Non-pigmented ciliary epithelial cell (primary cell): ENCODE measurements at places on chromosomes 2 and 18.

DNA sequence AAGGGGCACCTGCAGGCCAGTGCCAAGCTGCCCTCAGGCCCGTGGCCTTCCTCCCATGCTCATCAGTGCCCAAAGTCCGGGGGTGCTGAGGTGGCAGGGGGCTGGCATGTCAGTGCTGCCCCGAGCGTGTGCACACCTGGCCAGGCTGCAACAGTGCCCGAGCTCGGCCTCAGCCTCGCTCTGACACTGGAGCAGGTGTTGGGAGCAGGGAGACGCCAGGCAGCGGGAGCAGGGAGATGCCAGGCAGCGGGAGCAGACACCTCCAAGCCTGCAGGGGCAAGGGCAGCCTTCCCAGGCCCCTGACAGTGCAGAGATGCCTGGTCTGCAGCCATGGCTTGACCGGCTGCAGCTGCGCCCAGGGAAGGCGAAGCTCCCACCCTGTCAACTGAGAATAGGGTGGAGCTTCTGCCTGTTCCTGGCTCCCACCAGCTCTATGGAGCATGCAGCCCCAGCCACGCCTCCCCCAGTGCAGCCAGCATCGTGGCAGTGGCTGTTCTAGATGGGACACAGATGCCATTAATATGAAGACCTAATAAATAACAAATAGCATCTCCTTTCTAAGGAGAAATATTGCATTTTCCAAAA is 82.4 kb downstream of the DTNB start:
- no peak for DNase-seq

- DNase-seq = no peak
Observed at GRCh38 chr18:80132180-80132812, 23.2 kb downstream of the ADNP2 start.

DNA sequence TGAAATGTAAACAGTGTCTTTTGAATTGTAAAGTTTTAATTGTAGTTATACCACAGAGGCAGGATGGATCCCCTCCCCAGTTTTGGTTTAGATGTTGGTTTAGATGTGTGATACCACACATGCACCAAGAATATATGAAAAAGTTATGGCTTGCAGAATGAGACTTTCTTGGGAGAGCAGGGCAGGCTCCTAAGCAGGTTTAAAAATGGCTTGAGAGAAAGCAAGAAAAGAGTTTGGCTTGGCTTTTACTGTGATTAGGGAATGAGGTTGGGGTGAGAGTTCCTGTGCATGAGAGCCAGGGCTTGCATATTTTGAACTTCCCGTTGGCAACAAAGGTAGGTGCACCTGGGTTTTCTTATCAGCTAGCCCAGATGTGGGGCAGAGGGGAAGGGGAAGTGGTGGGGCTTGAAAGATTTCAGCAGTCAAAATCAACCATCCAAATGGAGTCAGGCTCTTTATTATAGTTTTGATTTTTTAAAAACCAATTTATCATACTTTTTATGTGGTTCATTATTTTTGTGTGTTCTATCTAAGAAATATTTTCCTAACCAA is 246.9 kb downstream of the MTX2 start:
- DNase-seq = no peak

GRCh38 chr2:158015428-158016076 is 86.1 kb upstream of the UPP2 start:
- DNase-seq = no peak

- DNase-seq = no peak
Observed at GRCh38 chr2:109084341-109084740, 44.7 kb upstream of the SH3RF3 start.

DNA sequence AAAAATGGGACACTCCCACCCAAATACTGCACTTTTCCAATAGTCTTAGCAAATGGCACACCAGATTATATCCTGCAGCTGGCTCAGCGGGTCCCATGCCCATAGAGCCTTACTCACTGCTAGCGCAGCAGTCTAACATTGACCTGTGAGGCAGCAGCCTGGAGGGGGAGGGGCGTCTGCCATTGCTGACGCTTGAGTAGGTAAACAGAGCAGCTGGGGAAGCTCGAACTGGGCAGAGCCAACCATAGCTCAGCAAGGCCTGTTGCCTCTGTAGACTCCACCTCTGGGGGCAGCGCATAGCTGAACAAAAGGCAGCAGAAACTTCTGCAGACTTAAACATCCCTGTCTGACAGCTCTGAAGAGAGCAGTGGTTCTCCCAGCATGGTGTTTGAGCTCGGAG is 110.4 kb downstream of the CTIF start:
- no peak for DNase-seq

GRCh38 chr2:167353605-167354280 is 465.5 kb downstream of the XIRP2 start:
- no peak for DNase-seq

GRCh38 chr18:32753656-32754260 is 19.1 kb downstream of the KLHL14 start:
- DNase-seq = no peak

DNA sequence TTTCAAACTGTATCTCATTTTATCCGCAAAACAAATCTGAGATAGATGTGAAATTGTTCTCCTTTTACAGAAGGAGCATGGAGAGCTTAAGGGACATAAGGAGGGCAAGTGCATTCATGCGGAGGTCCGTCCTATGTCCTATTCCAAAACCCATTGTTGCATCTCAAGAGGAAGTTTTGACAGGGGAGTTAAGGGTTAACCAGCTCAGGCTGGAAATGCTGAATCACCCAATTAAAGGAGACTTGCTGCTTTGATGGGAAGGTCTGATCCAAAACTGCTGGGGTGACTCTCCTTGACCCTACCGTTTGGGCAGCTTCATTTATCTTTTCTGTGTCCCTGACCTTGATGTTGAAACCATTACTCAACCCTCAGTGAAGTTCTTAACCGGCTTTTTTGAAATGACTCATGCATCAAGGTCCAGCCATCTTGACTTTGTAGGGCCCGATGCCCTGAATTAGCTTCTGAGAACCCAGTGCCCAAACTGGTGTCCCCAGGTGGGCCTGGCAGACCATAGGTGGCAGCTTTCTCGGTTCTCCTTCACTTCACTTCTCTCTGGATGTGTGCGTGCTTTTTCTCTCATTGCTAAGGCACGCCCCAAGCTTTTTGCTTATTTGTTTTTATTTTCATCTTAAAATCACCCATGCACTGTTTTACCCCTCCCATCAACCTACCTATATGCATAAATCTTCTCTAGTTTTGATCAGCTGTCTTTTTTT is 15.9 kb upstream of the TXNDC2 start:
- no peak for DNase-seq

DNA sequence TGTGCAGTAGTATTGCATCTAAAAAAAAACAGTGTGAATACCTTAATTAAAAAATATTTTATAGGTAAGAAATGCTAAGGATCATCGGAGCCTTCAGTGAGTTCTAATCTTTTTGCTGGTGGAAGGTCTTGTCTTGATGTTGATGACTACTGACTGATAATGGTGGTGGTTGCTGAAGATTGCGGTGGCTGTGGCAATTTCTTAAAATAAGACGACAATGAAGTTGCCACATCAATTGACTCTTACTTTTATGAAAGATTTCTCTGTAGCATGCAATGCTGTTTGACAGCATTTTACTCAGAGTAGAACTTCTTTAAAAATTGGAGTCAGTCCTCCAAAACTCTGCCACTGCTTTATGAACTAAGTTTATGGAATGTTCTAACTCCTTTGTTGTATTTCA is 36.2 kb downstream of the GLS start:
- no peak for DNase-seq

DNA sequence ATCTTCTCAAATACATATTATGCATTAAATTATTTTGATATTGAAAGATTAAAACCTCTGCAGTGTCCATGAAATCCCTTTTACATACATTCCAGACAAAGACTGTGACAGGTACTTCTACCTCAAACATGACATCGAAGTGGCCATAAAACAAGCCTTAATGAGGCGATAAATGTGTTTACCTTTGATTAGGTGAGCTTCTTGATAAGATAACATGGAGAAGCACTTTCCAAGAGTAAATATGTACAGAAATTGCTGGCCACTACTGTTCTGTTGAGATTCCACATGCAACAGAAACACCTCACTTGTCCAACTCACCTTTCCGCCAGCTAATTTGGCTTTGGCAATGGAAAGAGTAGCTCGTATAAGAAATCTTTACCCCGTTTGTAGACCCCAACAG is 55.2 kb downstream of the ZEB2 start:
- DNase-seq = no peak

- DNase-seq = no peak
Observed at GRCh38 chr2:47309952-47310800, 92.8 kb upstream of the MSH2 start.

GRCh38 chr18:46416706-46417638 is 240.0 kb downstream of the LOXHD1 start:
- DNase-seq = no peak

- DNase-seq = no peak
Observed at GRCh38 chr2:25294573-25295462, 46.9 kb downstream of the DNMT3A start.

DNA sequence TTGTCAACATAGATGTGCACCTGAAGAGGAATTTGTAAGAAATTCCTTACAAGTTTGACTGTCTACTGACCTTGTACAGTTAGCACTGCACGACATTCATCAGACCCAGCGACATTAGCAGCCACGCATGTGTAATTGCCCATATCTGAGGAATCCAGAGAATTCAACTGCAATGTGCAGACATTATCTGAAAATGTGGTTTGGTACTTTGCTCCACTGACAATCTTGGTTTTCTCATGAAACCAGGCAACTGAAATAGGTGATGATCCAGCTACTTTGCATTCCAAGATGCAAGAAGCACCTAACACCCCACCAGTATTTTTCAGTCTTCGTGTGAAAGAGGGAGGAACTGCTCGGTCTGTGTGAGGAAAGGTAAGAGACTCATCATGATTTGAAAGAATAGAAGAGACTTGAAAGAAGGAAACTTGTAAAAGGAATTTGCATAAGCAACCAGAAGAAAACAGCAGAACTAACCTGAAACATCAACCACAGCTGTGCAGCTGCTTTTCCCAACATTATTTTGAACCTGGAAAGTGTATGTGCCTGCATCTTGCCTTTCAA is 83.4 kb downstream of the TTN start:
- no peak for DNase-seq

DNA sequence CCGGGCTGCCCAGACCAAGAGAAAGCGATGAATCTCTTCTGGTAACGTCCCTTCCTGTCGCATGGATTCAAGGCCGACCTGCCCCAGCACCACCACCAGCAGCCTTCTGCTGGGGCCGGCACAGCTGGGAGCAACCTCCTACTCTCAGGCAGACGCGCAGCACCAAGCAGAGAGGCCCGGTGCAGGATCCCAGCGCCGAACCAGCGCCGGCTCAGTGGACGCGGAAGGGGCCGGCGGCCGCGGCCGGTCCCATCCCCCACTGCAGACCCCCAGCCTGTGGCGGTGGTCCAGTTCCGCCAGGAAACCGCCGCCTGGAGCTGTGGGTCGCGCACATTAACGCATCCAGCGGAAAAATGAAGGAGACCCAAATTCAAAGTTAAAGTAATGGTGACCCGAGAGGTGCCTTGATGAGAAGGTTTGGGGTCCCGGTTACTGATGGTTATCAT is 525 bp upstream of the MAL start:
- no peak for DNase-seq

GRCh38 chr2:196887431-196887830 is 39.1 kb downstream of the PGAP1 start:
- DNase-seq = no peak

GRCh38 chr2:95382192-95382591 is 20.3 kb upstream of the FAHD2A start:
- DNase-seq = no peak

- peak; percentile 92 for DNase-seq
Observed at GRCh38 chr18:49691177-49691608, 122.1 kb downstream of the ACAA2 start.

DNA sequence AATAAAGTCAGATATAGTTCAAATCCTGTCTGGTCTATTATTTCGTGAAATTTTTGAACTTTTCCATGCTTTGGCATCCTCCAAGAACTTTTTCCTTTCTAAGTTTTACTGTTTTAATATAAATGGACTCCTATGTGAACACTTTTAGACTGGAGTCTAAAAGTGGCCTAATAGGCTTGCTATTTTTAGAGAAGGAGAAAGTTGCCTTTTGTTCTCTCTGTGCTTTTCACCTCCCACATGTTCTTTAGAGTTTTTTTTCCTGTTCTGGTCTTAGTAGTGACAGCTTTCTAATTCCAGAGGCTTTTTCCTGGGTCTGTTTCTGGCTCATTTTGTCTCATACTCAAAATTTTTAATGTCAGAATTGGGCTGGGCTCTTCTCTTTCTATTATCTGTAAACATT is 72.2 kb downstream of the ADAM23 start:
- no peak for DNase-seq

GRCh38 chr2:219595256-219595655 is 2.4 kb upstream of the STK11IP start:
- no peak for DNase-seq

DNA sequence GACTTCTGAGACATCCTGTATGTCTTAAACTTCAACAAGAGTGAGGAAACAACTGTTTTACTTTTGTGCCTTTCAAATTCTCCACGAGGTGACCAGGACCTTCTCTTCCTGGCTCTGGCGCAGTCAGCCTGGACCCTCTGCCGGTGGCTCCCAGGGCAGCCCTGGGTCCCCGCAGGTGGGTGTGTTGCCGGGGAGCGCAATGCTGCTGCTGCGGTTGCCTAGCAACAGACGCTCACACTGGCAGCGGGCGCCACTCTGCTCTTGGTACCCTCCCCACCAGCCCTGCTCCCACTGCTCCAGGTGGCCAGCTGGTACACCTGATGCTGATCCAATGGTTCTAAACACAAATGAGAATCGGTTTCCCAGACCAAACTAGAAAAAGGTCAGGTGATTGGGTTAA is 58.7 kb downstream of the GNAL start:
- DNase-seq = no peak

- DNase-seq = no peak
Observed at GRCh38 chr2:146251328-146251727, 1593.5 kb upstream of the ACVR2A start.

DNA sequence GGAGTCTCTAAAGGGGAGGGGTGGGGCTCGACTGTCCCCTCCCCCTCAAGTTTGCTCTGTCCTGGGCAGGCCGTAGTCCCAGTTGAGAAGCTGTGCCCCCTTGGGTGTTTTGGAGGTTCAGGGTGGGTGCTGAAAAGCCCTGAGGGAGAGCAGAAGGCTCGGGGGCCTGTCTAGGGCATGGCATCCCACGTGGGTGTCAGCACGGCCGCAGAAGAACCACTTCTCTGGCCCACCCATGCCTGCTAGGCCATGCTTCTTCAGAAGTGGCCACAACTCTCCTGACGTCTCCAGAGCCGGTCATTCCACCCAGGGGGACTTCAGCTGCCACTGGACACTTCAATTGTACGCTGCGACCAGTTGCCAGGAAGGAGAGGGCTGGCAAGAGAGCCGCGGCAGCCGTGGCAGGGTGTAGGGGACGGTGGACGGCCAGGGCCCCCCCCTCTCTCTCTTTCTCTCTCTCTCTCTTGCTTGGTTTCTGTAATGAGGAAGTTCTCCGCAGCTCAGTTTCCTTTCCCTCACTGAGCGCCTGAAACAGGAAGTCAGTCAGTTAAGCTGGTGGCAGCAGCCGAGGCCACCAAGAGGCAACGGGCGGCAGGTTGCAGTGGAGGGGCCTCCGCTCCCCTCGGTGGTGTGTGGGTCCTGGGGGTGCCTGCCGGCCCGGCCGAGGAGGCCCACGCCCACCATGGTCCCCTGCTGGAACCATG is at the start of gene INPP5D:
Gene INPP5D, plus strand, starts transcription at position 546 of the 704 bp plus-strand sequence. Its CDS starts 137 bp downstream, at position 683.
- DNase-seq = no peak
